Left ventricle myocardium inferior (tissue), 1 donor: ENCODE measurements at places on chromosomes 1 and 21.

DNA sequence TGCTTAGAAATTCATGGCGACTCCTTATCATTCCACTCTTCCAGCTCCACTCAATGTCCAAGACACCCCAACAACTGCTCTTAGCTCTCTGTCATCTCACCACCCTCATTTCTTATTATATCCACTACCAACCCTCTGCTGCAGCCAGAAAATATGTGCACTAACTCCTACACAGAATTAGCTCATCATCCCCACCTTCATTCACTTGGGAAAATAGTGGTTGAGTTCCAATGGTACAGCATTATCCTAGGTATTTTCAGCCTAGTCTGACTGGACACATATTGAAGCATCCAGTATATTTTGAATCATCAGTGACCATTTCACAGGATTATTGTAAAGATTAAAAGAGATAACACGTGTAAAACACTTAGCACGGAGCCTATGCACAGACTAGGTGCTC is 16.7 kb upstream of the VSIG8 start:
- no peak for DNase-seq

DNA sequence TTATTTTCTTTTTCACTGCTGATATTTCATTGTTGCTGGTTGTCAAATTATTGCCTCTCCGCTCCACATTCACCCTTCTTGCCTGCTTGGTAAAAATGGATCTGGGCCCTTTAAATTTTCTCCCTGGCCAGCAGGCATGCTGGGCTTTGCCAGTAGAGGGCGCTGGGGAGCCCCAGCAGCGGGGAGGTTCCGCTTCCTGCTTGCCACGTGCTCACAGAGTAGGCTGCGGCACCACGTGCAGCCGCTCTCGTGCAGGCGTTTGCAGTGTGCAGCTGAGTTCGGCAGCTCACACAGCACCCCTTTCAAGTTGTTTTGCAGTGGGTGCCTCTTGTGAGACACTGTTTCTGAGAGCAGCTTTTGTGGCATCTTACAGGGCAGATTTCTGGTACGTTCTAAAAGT is at the start of gene ACTL8:
ACTL8 (plus strand) TSS at position 214 of the 400 bp plus-strand sequence. CDS start 67,676 bp downstream, outside the sequence.
- DNase-seq, result no peak

DNA sequence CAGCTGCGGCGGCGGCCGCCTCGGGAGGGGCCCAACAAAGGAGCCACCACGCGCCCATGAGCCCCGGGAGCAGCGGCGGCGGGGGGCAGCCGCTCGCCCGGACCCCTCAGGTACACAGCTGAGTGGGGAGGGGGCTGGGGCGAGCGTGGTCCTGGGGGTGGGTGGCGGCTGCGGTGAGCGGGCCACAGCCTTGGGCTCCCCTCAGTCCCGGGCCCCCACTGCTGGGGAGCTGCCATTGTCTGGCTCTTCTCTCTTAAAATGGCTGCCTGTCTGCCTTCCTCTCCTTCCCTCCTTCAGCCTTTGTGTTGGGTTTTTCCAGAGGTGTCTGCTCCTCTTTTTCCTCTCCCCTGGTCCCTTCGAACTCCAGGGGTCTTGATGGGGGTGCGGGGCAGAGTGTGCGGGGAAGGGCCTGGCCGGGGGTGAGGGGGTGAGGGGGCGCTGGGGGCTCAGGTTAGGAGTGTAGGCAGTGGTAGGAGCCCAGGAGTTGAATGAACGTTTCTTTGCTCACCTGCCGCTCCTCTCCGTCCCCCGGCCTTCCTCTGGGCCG is 1.7 kb downstream of the ARID1A start:
- DNase-seq, result no peak

DNA sequence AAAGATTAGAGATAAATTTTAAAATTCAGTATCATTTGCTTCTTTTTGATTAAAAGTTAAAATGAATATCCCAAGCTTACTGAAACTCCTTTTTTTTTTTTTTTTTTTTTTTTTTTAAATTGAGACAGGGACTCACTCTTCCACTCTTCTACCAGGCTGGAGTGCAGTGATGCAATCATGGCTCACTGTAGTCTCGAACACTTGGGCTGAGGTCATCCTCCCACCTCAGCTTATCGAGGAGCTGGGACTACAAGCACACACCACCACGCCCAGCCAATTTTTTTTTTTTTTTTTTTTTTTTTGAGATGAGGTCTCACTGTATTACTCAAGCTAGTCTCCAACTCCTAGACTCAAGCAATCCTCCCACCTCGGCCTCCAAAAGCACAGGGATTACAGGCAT is 92.1 kb upstream of the RGS18 start:
- no peak for DNase-seq

GRCh38 chr1:31310198-31310597 is 13.4 kb downstream of the ZCCHC17 start:
- no peak for DNase-seq

- no peak for DNase-seq
Observed at GRCh38 chr1:205374210-205375078, 17.7 kb upstream of the KLHDC8A start.

GRCh38 chr21:42171091-42172053 is 47.6 kb upstream of the ABCG1 start:
- peak; percentile 55 for DNase-seq

GRCh38 chr1:151060657-151061421 is 642 bp downstream of the MLLT11 start:
- DNase-seq, result no peak

DNA sequence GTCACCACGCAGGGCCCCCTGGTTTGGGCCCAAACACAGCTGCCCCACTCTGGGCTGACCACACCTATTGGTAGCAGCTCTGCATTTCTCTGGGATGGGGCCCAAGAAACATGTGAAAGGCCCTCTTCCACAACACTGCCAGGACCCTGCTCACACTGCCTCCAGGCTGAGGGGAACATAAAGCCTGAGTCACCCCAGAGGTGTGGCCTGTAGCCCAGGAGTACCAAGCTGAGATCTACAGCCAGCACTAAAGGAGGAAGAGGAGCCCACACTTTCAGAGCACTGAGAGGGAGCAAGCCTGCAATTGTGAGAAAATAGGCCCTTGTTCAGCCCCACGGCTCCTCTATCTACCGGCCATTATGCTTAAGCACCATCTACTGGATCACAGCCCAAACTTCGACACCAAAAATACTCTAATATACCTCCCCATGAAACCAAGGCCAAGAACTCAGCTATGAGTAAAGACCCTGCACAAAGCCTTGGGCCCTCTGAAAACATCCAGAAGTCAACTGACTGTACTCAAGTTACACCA is 14.4 kb upstream of the OR2T10 start:
- no peak for DNase-seq

GRCh38 chr1:115946116-115946515 is 30.2 kb upstream of the SLC22A15 start:
- no peak for DNase-seq

DNA sequence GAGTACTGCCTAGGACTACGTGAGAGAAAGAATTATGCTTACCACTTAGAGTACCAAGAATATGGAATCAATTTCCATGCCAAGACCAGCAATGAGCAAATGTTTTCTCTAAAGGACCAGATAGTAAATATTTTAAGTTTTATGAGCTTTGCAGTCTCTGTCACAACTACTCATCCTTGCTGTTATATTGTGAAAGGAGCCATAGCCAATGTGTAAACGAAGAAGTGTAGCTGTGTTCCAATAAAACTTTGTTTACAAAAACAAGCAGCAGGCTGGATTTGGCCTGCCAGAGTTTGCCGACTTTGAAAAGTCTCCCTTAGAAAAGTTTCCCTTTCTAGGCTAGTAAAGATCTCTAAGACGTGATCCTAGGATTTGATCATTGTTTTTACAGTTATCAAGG is 128.8 kb downstream of the PDE4B start:
- no peak for DNase-seq

DNA sequence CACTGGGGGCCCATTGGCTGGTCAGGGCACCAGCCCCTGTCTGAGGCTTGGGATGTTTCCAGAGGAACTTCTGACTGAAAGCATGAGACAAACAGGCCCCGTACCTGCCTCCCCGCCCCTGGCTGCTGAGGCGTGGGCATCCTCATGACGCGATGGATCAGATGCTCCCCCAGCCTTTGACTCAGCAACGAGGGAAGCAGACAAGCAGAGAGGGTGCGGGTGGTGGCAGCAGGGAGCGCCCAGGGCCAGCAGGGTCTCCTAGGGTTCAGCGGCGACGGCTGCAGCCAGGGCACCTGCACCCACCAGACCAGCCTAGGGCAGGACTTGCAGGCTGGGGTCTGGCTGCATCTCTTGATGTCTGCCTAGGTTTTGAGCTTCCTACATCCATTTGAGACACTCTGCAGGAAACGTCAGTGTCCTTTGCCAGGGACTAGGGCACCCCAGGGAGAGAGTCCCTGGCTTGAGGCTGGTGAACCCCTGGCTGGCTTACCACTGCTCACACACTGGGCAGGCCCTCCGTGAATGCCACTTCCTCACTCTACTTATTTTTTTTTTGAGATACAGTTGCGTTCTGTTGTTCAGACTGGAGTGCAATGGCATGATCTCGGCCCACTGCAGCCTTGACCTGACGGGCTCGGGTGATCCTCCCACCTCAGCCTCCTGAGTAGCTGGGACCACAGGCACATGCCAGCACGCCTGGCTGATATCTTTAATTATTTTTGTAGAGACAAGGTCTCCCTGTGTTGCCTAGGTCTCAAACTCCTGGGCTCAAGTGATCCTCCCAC is 63.3 kb downstream of the DHRS3 start:
- DNase-seq, result peak; percentile 6

DNA sequence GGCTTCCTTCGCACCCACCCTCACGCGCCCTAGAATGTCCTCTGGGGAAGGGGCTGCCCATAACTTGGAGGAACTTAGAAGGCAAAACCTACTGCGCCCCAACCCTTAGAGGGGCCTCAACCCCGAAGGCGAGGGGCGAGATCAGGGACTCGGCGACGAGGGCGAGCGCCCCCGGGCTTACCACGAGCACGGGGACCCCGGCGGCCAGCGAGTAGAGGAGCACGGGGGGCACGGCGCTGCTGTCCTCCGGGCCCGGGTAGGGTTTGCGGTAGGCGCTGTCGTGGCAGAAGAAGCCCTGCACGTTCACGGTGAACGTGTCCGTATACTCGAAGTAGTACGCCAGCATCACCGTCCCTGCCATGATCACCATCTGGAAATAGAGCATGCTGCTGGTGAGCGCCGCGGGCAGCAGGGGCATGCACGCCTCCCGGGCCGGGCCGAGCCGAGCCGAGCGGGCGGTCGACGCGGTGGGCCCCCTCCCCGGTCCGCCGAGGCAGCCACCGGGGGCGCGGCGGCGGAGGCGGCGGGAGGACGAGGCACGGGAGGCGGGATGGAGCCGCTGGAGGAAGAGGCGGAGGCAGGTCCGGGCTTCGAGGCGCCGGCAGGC is 304 bp downstream of the PLPPR5 start:
- DNase-seq, result no peak

- DNase-seq, result no peak
Observed at GRCh38 chr21:26153758-26154157, 16.8 kb downstream of the APP start.

- DNase-seq, result no peak
Observed at GRCh38 chr1:115969509-115969908, 6.8 kb upstream of the SLC22A15 start.

- no peak for DNase-seq
Observed at GRCh38 chr21:36964398-36964797, 2.1 kb downstream of the HLCS start.

DNA sequence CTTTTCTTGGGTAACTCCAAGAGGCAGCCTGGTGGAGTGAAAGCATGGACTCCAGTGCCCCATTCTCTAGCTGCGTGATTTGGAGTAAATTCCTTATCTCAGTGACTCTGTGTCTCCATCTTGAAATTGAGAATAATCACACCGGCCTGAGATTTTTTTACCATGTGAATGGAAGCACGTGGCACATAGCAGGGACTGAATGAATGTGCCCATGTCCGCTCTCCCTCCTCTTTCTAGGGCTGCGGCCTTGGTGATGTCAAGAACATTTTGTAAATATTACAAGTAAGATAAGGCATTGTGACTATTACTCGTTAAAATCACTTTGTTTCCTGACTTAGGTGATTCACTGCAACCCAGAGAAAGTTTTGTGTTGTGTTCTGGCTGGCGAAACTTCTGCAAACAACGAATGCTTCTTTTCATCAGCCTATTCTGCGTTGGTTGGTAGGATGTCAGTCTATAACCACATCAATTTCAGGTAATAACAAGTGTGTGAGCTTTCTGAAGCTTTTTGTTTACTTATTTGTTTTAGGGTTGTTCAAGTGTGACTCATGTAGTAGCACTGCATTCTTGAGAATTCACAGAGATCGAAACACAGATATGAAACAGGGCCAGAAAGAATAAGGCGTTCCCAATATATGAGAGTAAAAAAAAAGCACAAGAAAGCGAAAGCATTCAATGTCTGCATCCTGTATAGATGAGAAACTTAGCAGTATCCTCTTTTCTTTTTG is 135.7 kb upstream of the SLC45A1 start:
- no peak for DNase-seq

DNA sequence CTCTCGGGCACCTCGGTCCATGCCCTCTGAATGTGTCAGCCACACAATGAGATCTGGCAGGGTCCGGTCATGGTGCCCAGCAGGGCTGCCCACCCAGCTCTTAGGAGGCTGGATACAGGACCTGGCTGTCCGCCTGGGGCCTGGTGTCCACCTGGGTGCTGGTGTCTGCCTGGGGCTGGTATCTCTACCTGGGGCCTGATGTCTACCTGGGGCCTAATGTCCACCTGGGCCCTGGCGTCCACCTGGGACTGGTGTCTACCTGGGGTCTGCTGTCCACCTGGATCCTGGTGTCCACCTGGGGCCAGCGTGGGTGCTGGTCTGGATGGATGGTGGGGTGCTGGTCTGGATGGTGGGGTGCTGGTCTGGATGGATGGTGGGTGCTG is 45.1 kb upstream of the ACTRT2 start:
- no peak for DNase-seq

GRCh38 chr21:32144851-32145250 is 134.0 kb downstream of the MIS18A start:
- DNase-seq, result no peak

DNA sequence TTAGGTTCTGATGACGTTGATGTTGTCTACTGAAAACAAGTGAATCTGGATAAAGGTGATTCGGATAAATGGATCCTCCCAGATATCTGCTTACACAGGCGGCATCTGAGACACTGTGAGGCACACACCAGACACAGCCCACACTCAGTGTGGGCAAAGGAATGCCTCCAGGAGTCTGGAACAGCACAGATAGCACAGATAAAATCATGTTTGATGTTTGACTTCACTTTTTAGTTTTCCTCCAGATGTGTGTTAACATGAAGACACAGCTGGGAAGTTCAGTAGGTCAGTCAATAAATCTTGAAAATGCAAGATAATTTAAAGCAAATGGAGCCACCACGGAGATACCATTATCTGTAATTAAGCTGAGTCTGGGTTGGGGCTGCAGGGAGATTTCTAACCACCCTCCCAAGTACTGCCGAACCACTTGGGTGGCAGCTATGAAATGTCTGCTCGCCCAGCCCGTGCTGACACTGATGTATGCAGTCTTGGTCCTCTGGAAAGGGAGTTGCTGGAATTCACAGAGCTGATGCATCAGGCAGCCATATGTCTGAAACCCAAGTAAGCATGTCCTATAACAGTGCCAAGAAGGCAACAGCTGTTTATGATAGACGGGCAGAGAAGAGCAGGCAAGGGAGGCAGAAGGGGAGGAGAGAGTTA is 11.7 kb downstream of the CAPN9 start:
- no peak for DNase-seq
